Mammary epithelial cell (primary cell): ENCODE measurements at places on chromosomes 12 and 14. TPM values are rescaled to one million over a fixed set of nuclear protein-coding genes. Genes with fewer than 3 reads are reported as not detected.

Gene KRT73
- not detected for total RNA-seq

DNA sequence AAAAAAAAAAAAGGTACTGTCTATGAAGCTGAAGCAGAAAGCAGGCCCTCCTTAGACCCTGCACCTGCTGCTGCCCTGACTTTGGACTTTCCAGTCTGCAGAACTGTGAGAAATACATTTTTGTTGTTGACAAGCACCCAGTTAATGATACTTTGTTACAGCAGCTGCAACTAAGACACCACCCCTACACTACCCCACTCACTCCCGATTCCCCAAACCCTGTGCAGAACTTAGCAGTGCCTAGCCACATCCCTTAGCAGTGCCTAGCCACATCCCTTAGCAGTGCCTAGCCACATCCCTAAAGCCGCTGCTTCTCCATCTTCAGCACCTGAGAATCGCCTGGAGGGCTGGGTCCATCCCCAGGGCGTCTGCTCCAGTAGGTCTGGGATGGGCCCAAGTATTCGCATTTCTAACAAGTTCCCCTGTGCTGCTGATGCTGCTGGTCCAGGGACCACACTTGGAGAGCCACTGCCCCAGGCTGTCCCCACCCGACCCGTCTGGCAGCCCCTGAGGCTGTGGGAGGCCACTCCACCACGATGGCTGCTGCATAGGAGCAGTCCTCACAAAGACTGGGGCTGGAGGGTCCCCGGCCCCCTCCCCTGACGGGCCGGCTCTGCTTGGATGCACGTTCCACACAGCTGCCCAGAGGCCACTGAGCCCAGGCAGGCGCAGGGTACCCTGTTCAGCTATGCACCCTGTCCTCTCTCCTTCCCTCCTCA is 10.8 kb upstream of the PPP1R13B start:
- DNase-seq: no peak

- no peak for DNase-seq
Measured at GRCh38 chr14:84029246-84029645, 1500.7 kb upstream of the FLRT2 start.

Gene KRT6A
- total RNA-seq: 4,990 and 6,260 TPM in 2 replicates

DNA sequence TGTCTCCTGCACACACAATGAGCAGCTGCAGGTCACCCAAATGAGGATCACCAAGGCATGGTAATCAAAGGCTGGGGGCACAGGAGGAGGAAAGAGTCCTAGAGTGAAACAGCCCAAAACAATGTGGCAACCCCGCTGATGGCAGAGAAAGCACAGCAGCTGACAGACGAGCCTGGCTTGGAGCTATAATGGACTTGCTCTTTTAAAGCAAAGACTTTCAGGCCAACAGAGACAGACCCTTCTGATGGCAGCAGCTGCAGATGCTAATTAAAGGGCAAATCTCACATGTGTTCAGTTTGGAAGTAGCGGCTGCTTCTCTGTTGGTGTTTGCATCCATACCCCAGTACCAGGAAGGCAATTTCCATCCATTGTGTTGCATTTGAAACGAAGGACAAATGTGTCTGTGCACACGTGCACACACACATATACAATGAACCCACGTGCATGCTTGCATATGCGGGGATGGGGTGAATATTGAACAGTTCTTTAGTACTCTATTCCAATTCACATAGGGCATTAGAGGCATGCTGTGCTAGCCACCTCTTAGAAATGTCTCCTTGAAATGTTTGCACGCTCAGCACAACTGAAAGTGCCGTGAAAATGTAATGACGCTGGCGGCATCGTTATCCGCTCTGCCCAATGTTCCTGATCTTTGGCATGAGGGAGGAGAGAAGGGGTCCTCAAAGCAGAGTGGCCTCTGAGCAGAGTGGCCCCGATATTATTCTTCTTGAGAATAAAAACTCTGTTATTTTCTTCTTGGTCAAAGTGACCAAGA is 38.1 kb downstream of the CIT start:
- DNase-seq: no peak

DNA sequence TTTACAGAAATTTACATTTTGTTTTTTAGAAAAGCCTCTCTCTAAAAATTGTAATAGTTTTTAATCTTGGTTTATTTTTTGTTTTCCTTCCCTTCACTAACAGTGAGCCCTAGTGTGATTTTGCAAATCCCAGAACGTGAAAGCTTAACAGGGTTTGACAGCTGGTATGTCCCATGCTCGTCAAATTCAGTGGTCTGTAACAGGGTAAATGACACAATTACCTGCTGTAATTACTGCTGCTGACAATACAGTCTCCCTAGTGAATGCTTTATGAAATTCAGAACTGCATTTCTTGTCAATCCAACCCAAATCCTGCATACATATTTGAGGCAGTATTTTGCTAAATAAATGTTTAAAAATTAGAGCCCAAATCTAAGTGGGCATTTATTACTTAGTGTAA is 249.2 kb downstream of the NELL2 start:
- no peak for DNase-seq

DNA sequence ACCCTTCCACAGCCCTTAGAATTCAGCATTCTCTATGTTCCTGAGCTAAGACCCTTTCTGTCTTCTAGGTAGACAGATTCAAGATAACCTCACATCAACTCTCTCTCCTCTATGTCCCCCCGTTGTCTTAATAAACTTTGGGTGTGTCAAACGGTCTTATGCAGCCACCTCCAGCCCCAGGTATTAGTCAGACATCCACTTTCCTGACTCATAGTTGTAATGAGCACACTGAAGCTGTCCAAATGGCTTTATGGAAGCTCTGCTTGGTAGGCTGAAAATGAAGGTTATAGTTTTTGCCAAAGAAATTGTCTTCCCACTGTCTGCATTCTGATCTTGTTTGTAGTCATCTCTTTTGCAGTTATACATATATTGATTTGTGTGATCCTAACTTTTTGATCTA is 482.0 kb downstream of the RMST start:
- DNase-seq: peak; percentile 73

Gene TMEM132C
- not detected for total RNA-seq

Gene BDKRB2
- 7.5 TPM for total RNA-seq

Gene FAM181A
- total RNA-seq: 0.17 TPM

Gene GLIPR1
- total RNA-seq: 92.4 TPM

GRCh38 chr12:50517421-50518048 is 12.8 kb downstream of the DIP2B start:
- no peak for DNase-seq

GRCh38 chr14:65840118-65840751 is 427.7 kb downstream of the FUT8 start:
- no peak for DNase-seq

GRCh38 chr12:106794369-106794768 is 19.9 kb downstream of the RIC8B start:
- no peak for DNase-seq

Gene SLC25A47
- not detected for total RNA-seq

Gene MFAP5
- 0.99 and 2.4 TPM in 2 replicates for total RNA-seq

Gene TOMM20L
- total RNA-seq: not detected

- no peak for DNase-seq
Measured at GRCh38 chr14:101828046-101828445, 66.5 kb downstream of the PPP2R5C start.

DNA sequence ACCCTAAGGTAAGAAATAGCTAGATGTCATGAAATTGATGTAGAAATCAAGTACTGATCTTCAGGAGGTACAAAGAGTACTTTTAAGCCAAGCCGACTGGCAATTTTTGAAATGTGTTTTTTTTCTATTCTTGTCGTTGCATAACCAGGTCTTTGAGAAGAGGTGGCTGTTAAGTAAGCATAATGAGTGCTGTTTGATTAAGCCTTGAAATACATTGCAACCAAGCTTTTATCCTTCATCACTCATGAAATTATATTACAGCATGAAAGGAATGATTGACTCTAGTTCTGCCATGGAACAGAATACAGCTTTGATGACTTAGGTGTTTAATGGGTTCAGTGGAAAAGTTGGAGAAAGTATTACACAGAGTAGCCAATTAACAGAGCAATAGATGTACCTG is 1720.2 kb upstream of the SEL1L start:
- no peak for DNase-seq

DNA sequence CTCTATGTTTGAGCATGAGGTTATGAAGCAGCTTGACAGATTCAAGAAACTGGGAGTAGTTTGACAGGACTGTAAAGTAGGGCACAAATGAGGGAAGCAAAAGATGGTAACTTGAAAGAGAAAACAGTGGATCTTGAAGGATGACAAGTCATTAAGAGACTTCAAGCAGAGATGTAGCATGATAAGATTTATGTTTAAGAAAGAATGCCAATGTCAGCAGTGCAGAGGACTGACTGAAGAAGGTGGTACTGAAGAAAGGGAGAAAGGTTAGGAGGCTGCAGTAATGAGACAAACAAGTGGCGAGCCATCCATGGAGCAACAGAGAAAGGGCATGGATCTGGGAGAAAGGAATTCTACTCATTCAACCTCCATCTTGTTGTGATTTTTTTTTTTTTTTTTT is 120.2 kb upstream of the RAP1B start:
- no peak for DNase-seq

- DNase-seq: no peak
Measured at GRCh38 chr14:85315290-85315689, 214.7 kb upstream of the FLRT2 start.

- DNase-seq: no peak
Measured at GRCh38 chr12:63855299-63855698, 10.8 kb downstream of the SRGAP1 start.

- DNase-seq: no peak
Measured at GRCh38 chr14:47715330-47715729, 39.9 kb upstream of the MDGA2 start.

Gene LRP1
- total RNA-seq: 57.0 TPM

GRCh38 chr12:96205908-96206307 is 11.7 kb downstream of the ELK3 start:
- DNase-seq: no peak

- peak; percentile 34 for DNase-seq
Measured at GRCh38 chr12:71415336-71416231, 24.0 kb upstream of the LGR5 start.

Gene ACTR6
- 25.0 and 31.1 TPM in 2 replicates for total RNA-seq

- no peak for DNase-seq
Measured at GRCh38 chr12:47087088-47087688, 7.4 kb upstream of the AMIGO2 start.

DNA sequence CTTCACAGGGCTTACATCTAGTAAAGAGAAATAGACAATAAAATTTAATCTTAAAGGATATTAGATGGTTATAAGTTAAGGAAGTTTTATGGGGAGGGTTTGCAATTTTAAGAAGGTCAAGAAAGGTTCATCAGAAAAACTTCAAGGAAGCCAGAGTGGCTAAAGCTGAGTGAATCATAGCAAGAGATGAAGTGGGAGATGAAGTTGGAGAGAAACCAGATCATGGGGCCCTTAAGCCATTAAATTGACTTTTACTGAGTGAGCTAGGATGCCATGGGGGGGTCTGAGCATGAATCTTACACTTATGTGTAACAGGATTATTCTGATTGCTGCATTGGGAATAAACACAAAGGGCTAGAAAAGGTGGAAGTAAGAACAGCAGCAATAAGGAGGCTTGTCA is 189.2 kb downstream of the LRIG3 start:
- no peak for DNase-seq

GRCh38 chr12:38163442-38163801 is 153.2 kb upstream of the ALG10B start:
- no peak for DNase-seq

Gene RIMBP2
- total RNA-seq: not detected in 2 replicates

Gene STRN3
- total RNA-seq: 52.9 and 63.7 TPM in 2 replicates

Gene YARS2
- 37.5 TPM for total RNA-seq

Gene JDP2
- 13.8 and 23.1 TPM in 2 replicates for total RNA-seq

- DNase-seq: peak; percentile 34
Measured at GRCh38 chr12:75260316-75260715, 50.7 kb upstream of the KCNC2 start.

- DNase-seq: peak; percentile 80
Measured at GRCh38 chr14:64444984-64445845, 20.1 kb upstream of the AKAP5 start.

- DNase-seq: no peak
Measured at GRCh38 chr12:31011746-31012566, 61.7 kb upstream of the DDX11 start.

GRCh38 chr12:53060721-53061276 is 10.9 kb downstream of the TNS2 start:
- no peak for DNase-seq

DNA sequence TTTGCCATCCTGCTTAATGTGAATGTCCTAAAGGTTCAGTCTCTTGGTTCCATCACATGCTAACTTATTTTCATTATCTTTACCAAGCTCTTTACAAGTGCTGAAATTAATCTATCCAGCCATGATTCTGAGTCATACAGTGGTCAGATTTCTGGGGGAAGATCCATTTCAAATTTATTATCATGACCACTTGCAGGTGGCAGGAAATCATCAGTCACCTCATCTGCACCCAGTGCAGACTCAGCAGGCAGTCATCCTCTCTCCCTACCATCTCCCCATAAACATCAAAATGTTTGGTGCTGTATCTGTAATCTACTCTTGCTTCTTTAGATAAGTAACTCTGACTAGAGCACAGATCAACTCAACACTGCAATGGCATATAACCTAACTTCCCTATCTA is 23.5 kb downstream of the ATG14 start:
- peak; percentile 58 for DNase-seq

GRCh38 chr14:62117751-62118105 is 355.5 kb downstream of the SNAPC1 start:
- no peak for DNase-seq

DNA sequence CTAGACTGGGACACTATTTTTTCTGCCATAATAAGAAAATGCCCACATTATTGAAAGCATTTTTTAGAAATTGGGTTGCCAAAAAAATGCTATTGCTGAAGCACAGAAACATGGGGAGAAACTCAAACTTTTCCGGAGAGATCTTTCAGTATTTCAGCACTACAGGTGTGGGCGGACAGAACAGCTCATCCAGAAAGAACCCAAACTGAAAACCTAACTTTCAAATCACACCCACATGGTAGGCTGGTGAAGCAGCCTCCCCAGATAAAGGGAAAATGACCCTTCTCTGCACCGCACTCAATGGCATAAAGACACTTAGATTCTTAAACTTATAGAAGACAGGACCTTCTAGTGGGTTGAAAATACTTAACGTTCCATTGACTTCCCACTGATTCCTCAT is 62.3 kb upstream of the TMPO start:
- DNase-seq: no peak

GRCh38 chr12:81263072-81263471 is 185.2 kb downstream of the ACSS3 start:
- no peak for DNase-seq
